ENCODE measurements at places on chromosomes 11 and 22.

- no peak overlapping the region for H3K27ac ChIP-seq
- no peak for DNase-seq
- no peaks in the 10 kb centered on the region for H3K4me1 ChIP-seq
- no peak overlapping the region for H3K4me3 ChIP-seq
- no peaks in the 10 kb centered on the region for H3K27me3 ChIP-seq
These were observed 6.4 kb upstream of the NXF1 start for GRCh38 chr11:62811659-62812058.

DNA sequence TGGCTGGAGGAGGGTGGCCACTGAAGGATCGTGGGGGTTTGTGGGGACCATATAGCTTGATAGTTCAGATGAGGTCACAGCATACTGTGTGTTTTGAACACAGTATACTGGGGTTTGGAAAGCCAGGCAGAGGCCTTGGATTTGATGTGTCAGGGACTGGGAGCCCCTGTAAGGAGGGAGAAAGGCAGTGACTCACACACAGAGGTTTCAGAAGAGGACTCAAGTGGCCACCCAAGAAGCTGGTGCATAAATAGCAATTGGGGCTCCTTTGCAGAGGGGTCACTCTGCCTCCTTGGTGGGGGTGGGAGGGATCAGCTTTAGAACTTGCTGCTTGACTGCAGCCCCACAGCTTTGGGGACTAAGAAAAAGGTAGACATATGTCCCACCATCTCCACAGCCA, 39.3 kb downstream of the SLC5A1 start:
- no peaks in the 10 kb centered on the region for H3K36me3 ChIP-seq
- no peaks in the 10 kb centered on the region for H3K4me1 ChIP-seq
- H3K27me3 ChIP-seq = no peaks in the 10 kb centered on the region
- DNase-seq = no peak
- H3K27ac ChIP-seq = no peak overlapping the region

GRCh38 chr11:114136686-114137640, 77.5 kb downstream of the ZBTB16 start:
- no peak for DNase-seq
- H3K4me3 ChIP-seq = peak overlapping the region; percentile 29
- no peaks in the 10 kb centered on the region for H3K27me3 ChIP-seq
- H3K36me3 ChIP-seq = peaks cover 44% of the 10 kb centered on the region
- peaks cover 89% of the 10 kb centered on the region for H3K4me1 ChIP-seq
- H3K27ac ChIP-seq = peak overlapping the region; percentile 92

- H3K4me3 ChIP-seq = no peak overlapping the region
- H3K27me3 ChIP-seq = no peaks in the 10 kb centered on the region
- H3K4me1 ChIP-seq = no peaks in the 10 kb centered on the region
- H3K36me3 ChIP-seq = no peaks in the 10 kb centered on the region
- no peak for DNase-seq
- H3K27ac ChIP-seq = no peak overlapping the region
These were observed 9.4 kb upstream of the SPDYC start for GRCh38 chr11:65160643-65161042.

DNA sequence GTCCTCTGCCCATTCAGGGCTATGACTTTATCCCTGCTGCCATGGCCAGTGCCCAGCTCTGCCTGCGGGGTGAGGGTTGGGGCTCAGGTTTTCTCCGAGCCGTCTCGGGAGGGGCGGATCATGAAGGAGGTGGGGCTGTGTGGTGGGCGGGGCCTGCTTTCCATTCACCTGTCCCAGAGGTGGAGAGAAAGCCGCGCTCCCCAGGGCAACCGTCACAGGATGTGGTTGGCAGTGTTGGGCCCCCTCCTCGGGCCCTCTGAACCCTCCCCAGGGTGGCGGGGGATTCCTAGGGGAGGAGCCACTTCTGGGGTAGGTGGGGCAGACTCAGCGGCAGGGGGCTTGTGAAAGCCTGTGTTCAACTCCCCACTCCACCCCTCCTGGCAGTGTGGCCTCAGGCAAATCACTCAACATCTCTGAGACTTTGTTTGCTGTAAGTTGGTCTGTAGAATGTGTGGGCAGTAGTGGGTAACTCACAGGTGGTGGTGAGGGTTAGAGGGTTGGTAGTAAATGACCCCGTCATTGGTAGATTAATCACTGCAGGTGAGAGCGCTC, 50.3 kb downstream of the CD6 start:
- no peaks in the 10 kb centered on the region for H3K4me1 ChIP-seq
- no peak overlapping the region for H3K27ac ChIP-seq
- no peak overlapping the region for H3K4me3 ChIP-seq
- no peaks in the 10 kb centered on the region for H3K27me3 ChIP-seq
- no peak for DNase-seq
- no peaks in the 10 kb centered on the region for H3K36me3 ChIP-seq

GRCh38 chr11:94186342-94187203, 57.9 kb downstream of the PANX1 start:
- H3K4me1 ChIP-seq = peaks cover 12% of the 10 kb centered on the region
- no peak overlapping the region for H3K4me3 ChIP-seq
- H3K27me3 ChIP-seq = no peaks in the 10 kb centered on the region
- no peak overlapping the region for H3K27ac ChIP-seq
- peaks cover 1% of the 10 kb centered on the region for H3K36me3 ChIP-seq

DNA sequence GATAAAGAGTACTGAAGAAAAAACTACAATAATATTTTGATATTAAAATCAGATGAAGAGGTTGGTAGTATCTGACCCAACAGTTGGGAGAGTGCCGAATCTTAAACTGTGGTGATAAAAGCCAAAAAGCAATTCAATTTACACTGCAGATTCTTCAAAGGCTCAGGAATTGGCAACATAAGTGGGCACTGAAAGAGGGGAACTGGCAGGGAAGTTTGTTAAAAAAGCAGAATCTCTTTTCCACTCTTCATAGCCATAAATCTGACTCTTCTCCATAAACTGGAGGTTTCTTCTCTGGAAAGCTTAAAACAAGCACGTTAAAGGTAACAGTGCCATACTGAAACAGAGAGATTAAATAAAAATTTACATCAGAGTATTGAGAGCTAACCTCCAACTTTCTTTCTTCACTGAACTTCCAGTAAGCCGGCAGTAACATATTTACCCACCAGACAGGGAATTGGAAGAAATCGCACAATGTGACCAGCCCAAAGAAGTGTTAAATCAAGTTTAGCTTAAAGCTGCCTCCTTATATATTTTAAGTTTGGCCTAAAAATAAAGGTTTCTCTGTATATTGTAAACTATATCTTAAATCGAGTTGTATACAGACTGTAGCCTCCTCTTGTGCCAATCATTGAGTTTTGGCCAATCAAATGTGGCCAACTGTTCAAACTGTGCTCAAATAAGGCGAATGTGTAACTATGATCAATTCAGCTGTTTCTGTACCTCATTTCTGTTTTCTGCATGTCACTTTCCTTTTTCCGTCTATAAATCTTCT, 358.3 kb downstream of the NXPE2 start:
- no peak overlapping the region for H3K27ac ChIP-seq
- no peaks in the 10 kb centered on the region for H3K27me3 ChIP-seq
- H3K4me1 ChIP-seq = no peaks in the 10 kb centered on the region
- no peak for DNase-seq
- no peak overlapping the region for H3K4me3 ChIP-seq
- H3K36me3 ChIP-seq = no peaks in the 10 kb centered on the region

DNA sequence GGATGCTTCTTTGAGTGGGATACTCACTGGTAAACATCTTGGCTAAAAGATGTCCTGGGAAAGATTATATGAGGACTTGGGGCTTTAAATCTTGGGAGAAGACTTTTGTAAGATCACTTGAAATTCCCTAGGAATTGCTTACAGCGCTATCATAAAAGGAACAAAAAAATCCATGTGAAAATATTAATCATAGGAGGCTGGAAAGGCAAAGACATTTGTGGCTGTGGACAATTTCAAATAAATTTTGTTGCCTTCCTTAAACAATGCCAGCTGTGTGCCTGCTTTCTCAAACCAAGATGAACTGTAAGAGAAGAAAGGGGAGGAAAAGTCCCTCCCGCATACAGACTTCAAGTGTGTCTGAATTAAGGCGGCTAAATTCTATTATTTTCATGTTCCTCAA, 75.6 kb downstream of the SNX19 start:
- DNase-seq = no peak
- H3K4me1 ChIP-seq = no peaks in the 10 kb centered on the region
- no peak overlapping the region for H3K4me3 ChIP-seq
- H3K27me3 ChIP-seq = no peaks in the 10 kb centered on the region

- H3K27ac ChIP-seq = no peak overlapping the region
- no peak for DNase-seq
- H3K4me1 ChIP-seq = no peaks in the 10 kb centered on the region
- no peaks in the 10 kb centered on the region for H3K27me3 ChIP-seq
These were observed 47.5 kb downstream of the HORMAD2 start for GRCh38 chr22:30127749-30128166.

DNA sequence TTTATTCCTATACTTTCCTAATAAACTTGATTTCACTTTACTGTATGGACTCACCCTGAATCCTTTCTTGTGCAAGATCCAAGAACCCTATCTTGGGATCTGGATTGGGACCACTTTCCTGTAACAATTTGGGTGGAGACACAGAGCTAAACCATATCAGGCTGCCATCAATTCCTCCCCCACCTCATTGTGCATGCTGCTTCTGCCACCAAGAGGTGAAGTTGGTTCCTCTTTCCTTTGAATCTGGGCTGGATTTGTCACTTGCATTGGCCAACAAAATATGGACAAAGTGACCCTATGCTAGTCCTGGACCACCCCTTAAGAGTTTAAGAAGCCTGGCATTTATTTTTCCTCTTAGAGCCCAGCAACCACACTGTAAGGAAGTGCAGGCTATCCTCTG, 39.4 kb upstream of the CEP295 start:
- no peak overlapping the region for H3K4me3 ChIP-seq
- H3K4me1 ChIP-seq = no peaks in the 10 kb centered on the region
- no peaks in the 10 kb centered on the region for H3K36me3 ChIP-seq
- H3K27me3 ChIP-seq = no peaks in the 10 kb centered on the region

- H3K4me3 ChIP-seq = no peak overlapping the region
- no peak for DNase-seq
- H3K4me1 ChIP-seq = no peaks in the 10 kb centered on the region
- no peaks in the 10 kb centered on the region for H3K27me3 ChIP-seq
- no peaks in the 10 kb centered on the region for H3K36me3 ChIP-seq
These were observed 471.5 kb downstream of the LRRC4C start for GRCh38 chr11:40987776-40988435.

GRCh38 chr11:44987506-44987905, 36.8 kb upstream of the TP53I11 start:
- no peaks in the 10 kb centered on the region for H3K36me3 ChIP-seq
- no peak overlapping the region for H3K27ac ChIP-seq
- no peaks in the 10 kb centered on the region for H3K4me1 ChIP-seq
- no peak overlapping the region for H3K4me3 ChIP-seq

- H3K36me3 ChIP-seq = no peaks in the 10 kb centered on the region
- no peak overlapping the region for H3K4me3 ChIP-seq
- H3K4me1 ChIP-seq = no peaks in the 10 kb centered on the region
- H3K27me3 ChIP-seq = no peaks in the 10 kb centered on the region
- H3K27ac ChIP-seq = no peak overlapping the region
These were observed 41.0 kb downstream of the KCNJ4 start for GRCh38 chr22:38414009-38414395.

DNA sequence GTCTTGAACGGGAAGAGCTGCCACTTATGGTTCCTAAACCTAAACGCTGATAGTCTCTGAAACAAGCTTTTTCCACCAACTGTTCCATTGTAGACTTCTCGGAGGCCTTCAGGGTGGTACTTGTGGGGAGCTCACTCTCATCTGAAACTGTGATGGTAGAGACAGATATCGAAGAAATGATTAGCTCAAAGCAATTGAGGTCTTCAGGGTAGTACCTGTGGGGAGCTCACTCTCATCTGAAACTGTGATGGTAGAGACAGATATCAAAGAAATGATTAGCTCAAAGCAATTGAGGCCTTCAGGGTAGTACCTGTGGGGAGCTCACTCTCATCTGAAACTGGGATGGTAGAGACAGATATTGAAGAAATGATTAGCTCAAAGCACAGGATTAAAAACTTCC, 175.7 kb downstream of the SWAP70 start:
- H3K27me3 ChIP-seq = no peaks in the 10 kb centered on the region
- peaks cover 22% of the 10 kb centered on the region for H3K36me3 ChIP-seq
- H3K4me1 ChIP-seq = no peaks in the 10 kb centered on the region
- H3K4me3 ChIP-seq = no peak overlapping the region
- DNase-seq = no peak

DNA sequence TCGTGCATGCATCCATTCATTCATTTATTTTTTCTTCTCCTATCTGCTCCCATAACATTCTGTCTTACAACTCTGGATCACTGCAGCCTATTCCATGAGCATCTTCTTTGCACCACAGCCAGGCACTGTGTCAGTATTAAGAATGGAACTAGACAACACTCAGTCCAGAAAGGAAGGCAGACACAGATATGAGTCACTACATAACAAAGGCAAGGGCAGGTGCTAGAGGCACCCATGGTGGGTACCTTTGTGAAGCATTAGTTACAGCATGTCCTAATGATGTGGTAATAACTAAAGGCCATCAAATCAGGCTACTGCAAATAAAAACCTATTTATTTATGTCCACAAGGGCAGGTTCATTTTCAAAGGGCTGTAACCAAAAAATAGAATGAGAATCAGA, 28.1 kb downstream of the TENM4 start:
- H3K27me3 ChIP-seq = no peaks in the 10 kb centered on the region
- no peak for DNase-seq
- H3K27ac ChIP-seq = no peak overlapping the region
- H3K36me3 ChIP-seq = no peaks in the 10 kb centered on the region
- peaks cover 22% of the 10 kb centered on the region for H3K4me1 ChIP-seq
- no peak overlapping the region for H3K4me3 ChIP-seq

DNA sequence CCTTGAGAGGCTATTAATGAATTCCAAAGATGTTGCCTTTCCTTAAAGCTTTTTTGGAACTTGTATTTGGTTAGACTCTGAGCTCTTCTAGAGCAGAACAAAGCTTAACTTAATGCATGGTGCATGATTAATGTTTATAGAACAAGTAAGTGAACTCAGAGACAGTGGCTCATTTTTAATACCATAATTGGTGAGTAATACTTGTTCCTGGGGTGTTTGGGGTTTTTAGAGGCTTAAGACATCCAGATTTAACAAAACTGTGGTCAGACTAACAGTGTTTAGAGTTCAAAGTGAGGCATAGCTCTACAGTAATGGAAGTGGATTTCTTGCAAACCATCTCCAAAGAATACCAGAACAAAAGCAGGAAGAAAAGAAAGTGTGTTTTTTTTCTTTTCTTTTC, 73.7 kb upstream of the CTSC start:
- no peaks in the 10 kb centered on the region for H3K4me1 ChIP-seq
- no peak for DNase-seq

- DNase-seq = no peak
- no peaks in the 10 kb centered on the region for H3K4me1 ChIP-seq
- H3K27ac ChIP-seq = no peak overlapping the region
- H3K36me3 ChIP-seq = no peaks in the 10 kb centered on the region
- H3K4me3 ChIP-seq = peak overlapping the region; percentile 67
These were observed 315 bp upstream of the TRPC6 start for GRCh38 chr11:101584129-101584515.

DNA sequence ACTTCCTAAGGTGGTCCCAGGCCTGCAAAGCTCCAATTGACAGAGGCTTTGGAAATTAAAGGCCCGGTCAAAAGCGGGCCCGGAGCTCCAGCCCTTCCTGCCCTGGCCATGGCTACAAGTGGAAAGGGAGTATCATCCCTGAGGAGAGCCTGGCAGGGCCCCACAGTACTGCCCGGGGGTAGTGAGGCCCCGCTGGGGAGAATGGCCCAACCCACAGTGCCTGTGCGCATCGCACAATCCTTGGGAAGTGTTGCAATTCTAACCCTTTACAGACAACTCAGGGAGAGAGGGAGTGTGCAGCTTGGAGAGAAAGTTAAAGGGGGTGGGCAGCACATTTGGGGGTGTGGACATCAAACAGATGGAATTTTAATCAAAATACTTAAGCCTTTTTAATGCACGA, 3.6 kb downstream of the CACNG2 start:
- H3K27ac ChIP-seq = no peak overlapping the region
- no peaks in the 10 kb centered on the region for H3K36me3 ChIP-seq
- H3K4me1 ChIP-seq = no peaks in the 10 kb centered on the region
